Activated CD4-positive, alpha-beta T cell treated with anti-CD3 and anti-CD28 coated beads for 36 hours (primary cell): ENCODE measurements at places on chromosomes 5 and 9. TPM values are rescaled to one million over a fixed set of nuclear protein-coding genes. Genes with fewer than 3 reads are reported as not detected.

HSPB3 gene
- total RNA-seq, result not detected

GRCh38 chr9:84593352-84593751 is 76.2 kb upstream of the NTRK2 start:
- H3K36me3 ChIP-seq, result no peaks in the 10 kb centered on the region
- H3K27ac ChIP-seq, result no peak overlapping the region
- peaks cover 5% of the 10 kb centered on the region for H3K4me1 ChIP-seq
- no peak for DNase-seq
- H3K27me3 ChIP-seq, result no peaks in the 10 kb centered on the region

IFNA21 gene
- not detected for total RNA-seq

- no peak for DNase-seq
- H3K36me3 ChIP-seq, result no peaks in the 10 kb centered on the region
- H3K27ac ChIP-seq, result no peak overlapping the region
- no peak overlapping the region for H3K4me3 ChIP-seq
Measured at GRCh38 chr5:101796427-101796826, 499.7 kb downstream of the SLCO4C1 start.

- H3K4me1 ChIP-seq, result peaks cover 43% of the 10 kb centered on the region
- H3K36me3 ChIP-seq, result peaks cover 71% of the 10 kb centered on the region
- H3K27ac ChIP-seq, result peak overlapping the region; percentile 88
- no peaks in the 10 kb centered on the region for H3K27me3 ChIP-seq
- DNase-seq, result peak; percentile 30
- H3K4me3 ChIP-seq, result peak overlapping the region; percentile 86
Measured at GRCh38 chr5:59034498-59035186, 451.8 kb downstream of the RAB3C start.

- no peak overlapping the region for H3K27ac ChIP-seq
- no peaks in the 10 kb centered on the region for H3K4me1 ChIP-seq
- H3K4me3 ChIP-seq, result no peak overlapping the region
- H3K27me3 ChIP-seq, result no peaks in the 10 kb centered on the region
- no peaks in the 10 kb centered on the region for H3K36me3 ChIP-seq
- no peak for DNase-seq
Measured at GRCh38 chr5:18311266-18311665, 677.0 kb downstream of the TAF11L14 start.
